ENCODE measurements at places on chromosomes 5 and 9.

DNA sequence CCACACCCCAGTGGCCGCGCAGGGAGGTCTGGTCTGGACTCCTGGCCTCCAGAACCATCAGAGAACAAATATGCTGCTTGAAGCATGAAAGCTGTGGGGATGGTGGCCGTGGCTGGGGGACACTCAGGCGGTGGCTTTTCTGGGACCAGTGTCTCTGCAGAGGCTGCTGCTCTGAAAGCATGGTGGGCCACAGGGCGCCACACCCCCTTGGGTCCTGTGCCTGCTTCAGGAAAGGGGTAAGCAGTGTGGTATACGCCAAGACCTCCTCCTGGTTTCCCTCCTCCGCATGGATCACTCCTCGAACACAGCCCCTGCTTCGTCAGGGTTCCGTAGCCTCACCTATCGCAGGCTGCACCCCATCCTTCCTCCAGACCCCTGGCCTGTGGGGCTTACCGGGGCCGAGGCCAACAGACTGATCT, 19.7 kb upstream of the TERT start:
- no peaks in the 10 kb centered on the region for H3K27me3 ChIP-seq
- H3K4me3 ChIP-seq: no peak overlapping the region
- H3K4me1 ChIP-seq: no peaks in the 10 kb centered on the region
- no peak overlapping the region for H3K27ac ChIP-seq

DNA sequence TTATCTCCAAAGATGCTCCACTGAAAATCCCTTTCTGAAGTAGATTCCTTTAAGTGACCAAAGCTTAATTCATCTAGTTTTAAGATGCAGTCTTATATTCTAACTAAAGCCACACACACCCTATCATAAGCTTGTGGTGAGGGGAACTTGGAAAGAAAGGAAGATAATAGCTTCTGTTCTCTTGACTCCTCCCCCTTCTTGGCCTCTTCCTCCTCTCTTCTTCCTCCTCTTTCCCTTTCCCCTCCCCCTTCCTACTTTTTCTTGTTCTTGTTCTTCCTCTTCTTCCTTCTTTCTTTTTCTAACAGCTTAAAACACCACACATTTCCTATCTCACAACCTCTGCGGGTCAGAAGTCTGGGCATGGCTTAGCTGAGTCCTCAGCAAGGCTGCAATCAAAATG, 23.5 kb downstream of the IL7R start:
- H3K4me3 ChIP-seq: no peak overlapping the region
- DNase-seq: no peak
- H3K4me1 ChIP-seq: peaks cover 10% of the 10 kb centered on the region
- H3K27me3 ChIP-seq: no peaks in the 10 kb centered on the region
- no peak overlapping the region for H3K27ac ChIP-seq

DNA sequence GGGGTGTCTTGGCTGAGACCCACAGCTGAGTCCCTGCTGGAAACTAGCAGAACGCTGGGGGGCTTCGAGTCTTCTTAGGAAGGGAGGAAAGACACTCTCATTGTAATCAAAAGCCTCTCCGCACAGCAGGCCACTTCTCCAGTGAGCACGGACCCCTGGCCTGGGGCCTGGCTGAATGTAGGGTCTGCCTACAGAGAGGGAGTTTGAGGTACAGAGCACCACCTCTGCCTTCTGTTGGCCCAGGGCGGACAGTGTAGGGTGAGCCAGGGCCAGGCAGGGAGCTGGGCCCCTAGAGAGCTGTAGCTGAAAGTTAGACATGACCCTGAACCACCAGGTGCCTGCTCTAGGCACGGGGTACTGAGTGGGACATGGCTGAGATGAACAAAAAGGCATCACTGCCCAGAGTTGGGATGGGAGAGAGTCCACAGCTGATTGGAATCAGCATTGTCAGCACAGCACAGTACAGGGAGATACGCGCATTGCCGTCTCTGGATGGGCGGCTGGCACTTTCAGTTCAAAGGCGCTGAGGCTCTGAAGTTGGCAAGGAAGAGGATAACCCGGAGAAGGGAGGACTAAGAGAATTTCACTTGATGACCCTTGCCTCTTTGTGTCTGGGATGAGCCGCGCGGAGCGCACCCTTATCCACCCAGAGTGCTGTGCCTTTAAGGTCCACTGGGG, 363 bp upstream of the SLC25A48 start:
- no peaks in the 10 kb centered on the region for H3K36me3 ChIP-seq
- H3K4me1 ChIP-seq: no peaks in the 10 kb centered on the region
- no peak overlapping the region for H3K4me3 ChIP-seq
- no peak for DNase-seq
- peaks cover 12% of the 10 kb centered on the region for H3K27me3 ChIP-seq

- no peaks in the 10 kb centered on the region for H3K27me3 ChIP-seq
- H3K27ac ChIP-seq: no peak overlapping the region
- H3K36me3 ChIP-seq: no peaks in the 10 kb centered on the region
- no peaks in the 10 kb centered on the region for H3K4me1 ChIP-seq
Measured at GRCh38 chr5:134420343-134420742, 8.7 kb upstream of the CDKN2AIPNL start.

DNA sequence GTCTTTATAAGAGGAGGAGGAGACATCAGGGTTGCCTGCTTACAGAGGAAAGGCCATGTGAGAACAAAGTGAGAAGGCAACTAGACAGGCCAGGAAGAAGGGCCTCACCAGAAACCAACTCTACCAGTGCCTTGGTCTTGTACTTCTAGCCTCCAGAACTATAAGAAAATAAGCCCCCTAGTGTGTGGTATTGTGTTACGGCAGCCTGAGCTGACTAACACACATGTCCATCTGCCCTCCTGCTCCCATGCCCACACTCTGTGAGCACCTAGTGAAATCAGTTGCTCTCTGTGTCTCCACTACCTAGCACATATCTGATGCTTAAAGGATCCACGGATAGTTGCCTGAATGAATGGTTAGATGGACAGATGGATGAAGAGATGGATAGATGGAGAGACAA, 6.9 kb downstream of the AK3 start:
- no peaks in the 10 kb centered on the region for H3K27me3 ChIP-seq
- no peak overlapping the region for H3K4me3 ChIP-seq
- DNase-seq: no peak
- H3K4me1 ChIP-seq: peaks cover 3% of the 10 kb centered on the region

- no peak overlapping the region for H3K27ac ChIP-seq
- no peaks in the 10 kb centered on the region for H3K4me1 ChIP-seq
- no peak overlapping the region for H3K4me3 ChIP-seq
- H3K27me3 ChIP-seq: no peaks in the 10 kb centered on the region
- DNase-seq: peak; percentile 86
Measured at GRCh38 chr5:108251350-108251749, 130.5 kb downstream of the FBXL17 start.

DNA sequence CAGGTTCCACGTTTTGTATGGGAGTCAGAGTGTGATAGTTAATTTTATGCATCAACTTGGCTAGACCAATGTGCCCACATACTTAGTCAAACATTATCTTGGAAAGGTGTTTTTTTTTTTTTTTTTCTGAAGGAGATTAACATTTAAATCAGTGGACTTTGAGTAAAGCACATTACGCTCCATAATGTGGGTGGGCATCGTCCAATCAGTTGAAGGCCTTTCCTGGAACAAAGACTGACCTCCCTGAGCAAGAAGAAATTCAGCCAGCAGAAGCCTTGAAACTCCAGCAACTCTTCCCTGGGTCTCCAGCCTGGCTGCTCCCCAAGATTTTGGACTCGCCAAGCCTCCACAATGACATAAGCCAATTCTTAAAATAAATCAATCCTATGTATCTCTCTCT, 711.4 kb downstream of the MTRR start:
- H3K27me3 ChIP-seq: no peaks in the 10 kb centered on the region
- H3K36me3 ChIP-seq: no peaks in the 10 kb centered on the region
- H3K27ac ChIP-seq: no peak overlapping the region
- H3K4me1 ChIP-seq: no peaks in the 10 kb centered on the region

- H3K4me1 ChIP-seq: no peaks in the 10 kb centered on the region
- H3K4me3 ChIP-seq: no peak overlapping the region
- H3K27ac ChIP-seq: no peak overlapping the region
- H3K27me3 ChIP-seq: no peaks in the 10 kb centered on the region
- peaks cover 6% of the 10 kb centered on the region for H3K36me3 ChIP-seq
- DNase-seq: no peak
Measured at GRCh38 chr9:32414856-32415255, 30.4 kb downstream of the ACO1 start.

- H3K27ac ChIP-seq: no peak overlapping the region
- no peaks in the 10 kb centered on the region for H3K36me3 ChIP-seq
- H3K4me3 ChIP-seq: no peak overlapping the region
- no peaks in the 10 kb centered on the region for H3K4me1 ChIP-seq
- no peak for DNase-seq
- H3K27me3 ChIP-seq: no peaks in the 10 kb centered on the region
Measured at GRCh38 chr5:31029925-31030324, 163.6 kb upstream of the CDH6 start.

Measured in endothelial cell of umbilical vein (primary cell).